ENCODE measurements at places on chromosomes 1 and 21.

GRCh38 chr1:66214901-66215300, 319.1 kb upstream of the SGIP1 start:
- no peak for DNase-seq

- no peak for DNase-seq
Measured at GRCh38 chr1:90494748-90495282, 222.3 kb downstream of the BARHL2 start.

DNA sequence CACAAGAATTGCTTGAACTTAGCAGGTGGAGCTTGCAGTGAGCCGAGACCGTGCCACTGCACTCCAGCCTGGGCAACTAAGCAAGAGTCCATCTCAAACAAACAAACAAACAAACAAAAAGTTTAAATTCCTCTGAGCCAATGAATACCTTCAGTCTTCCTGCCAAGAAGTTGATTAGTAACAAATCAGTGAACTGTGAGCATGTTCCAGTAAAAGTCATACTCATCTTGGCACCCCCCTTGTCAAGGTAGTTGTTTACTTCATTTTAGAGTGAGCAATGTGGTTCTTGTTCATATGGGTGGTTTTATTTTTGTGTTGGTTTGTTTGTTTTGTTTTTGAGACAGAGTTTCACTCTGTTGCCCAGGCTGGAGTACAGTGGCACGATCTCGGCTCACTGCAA, 18.0 kb upstream of the SLC2A7 start:
- DNase-seq: no peak

DNA sequence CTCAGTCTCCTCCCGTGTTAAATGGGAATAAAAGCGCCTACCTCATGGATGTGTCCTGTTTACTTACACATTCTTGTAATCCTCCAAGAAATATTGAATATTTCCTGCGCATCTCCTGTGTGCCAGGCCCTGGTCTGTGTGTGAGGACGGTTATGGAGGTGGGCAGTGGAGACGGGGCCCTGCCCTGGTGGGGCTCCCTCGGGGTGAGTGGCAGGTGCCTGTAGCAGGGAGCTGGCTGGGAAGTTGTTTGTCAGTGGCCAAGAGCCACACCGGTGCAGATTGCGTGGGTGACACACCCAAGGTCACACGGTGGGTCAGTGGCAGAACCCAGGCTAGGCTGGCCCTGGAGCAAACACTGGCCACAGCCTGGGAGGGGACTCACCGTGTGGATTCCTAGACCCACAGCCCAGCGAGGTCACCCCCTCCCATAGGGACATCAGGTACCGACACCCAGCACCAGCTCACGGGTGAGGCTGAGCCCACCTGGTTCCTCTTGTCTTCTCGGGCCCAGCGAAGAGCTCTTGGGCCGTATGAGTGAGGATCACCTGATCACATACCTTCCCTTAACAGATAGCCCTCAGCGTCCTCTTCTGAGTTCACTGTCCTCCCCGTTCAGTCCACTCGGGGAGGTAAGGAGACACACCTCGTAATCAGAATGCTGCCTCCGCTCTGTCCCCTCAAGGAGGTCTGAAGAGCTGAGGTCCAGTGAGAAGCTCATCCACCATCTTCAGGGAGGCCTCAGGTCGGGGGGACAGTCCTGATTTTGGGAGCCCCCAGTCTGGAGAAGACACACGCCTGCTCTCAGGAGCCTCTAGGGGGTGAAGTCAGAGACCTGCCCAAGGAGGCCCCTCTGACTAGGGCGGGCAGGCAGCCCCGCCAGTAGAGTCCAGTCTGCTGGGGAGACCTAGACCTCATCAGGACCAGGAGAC, 349.6 kb downstream of the MATN1 start:
- no peak for DNase-seq

DNA sequence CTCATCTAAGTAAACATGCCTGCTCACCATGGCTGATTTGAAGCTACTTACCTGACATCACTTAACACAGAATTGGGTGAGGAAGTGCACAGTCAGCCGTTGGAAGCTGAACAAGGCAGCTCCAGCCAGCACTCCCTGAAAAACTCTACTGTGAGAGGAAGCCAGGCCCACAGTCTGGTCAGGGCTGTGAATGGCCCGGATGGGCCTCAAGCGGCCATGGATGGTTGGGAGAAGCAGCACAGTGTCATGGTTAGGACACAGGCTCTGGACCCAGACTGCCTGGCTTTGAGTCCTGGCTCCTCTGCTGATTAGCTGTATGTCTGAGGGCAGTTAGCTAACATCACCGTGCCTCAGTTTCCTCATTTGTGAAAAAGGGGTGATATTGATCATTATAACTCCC, 267.8 kb downstream of the GRIK3 start:
- DNase-seq: no peak

- DNase-seq: no peak
Measured at GRCh38 chr1:92884195-92884594, 52.4 kb downstream of the RPL5 start.

GRCh38 chr1:244971552-244972216, 107.3 kb upstream of the HNRNPU start:
- no peak for DNase-seq

- no peak for DNase-seq
Measured at GRCh38 chr1:198220428-198220827, 63.6 kb downstream of the NEK7 start.

DNA sequence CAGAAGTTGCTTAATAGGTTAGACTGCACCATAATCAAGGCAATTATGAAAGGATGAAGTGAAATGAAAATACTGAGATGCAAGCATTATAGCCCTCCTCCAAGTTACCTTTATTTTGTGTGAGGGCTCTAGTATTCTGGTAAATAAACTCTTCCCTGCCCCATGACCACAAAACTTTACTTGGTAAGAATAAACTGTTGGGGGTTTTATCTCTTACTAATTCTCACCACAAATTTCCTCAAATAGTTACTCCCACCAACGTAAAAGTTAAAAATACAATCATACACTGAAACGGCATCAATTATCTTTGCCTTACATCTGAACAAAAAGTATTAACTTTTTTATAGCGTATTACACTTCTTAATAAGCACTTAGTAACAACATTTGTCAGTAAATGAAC, 29.5 kb downstream of the C21orf91 start:
- no peak for DNase-seq

- DNase-seq: no peak
Measured at GRCh38 chr1:70990469-70991253, 57.0 kb downstream of the PTGER3 start.

- DNase-seq: no peak
Measured at GRCh38 chr1:32464191-32464715, 619 bp upstream of the ZBTB8B start.

- no peak for DNase-seq
Measured at GRCh38 chr1:218259800-218260199, 25.3 kb upstream of the RRP15 start.

DNA sequence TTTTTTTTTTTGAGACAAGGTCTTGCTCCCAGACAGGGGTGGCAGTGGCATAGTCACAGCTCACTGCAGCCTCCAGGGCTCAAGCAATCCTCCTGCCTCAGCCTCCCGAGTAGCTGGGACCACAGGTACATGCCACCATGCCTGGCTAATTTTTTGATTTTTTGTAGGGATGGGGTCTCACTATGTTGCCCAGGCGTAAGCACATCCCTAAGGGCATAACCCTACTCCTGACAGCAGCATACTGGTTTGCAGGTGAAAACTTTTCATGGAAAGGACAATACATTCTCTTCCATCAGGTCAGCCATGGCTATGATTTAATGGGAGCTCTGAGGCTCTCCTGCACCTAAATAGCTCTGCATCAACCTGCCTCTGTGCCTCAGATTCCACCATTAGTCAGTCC, 29.4 kb downstream of the UBIAD1 start:
- no peak for DNase-seq

- DNase-seq: no peak
Measured at GRCh38 chr1:162074276-162075005, 5.0 kb downstream of the NOS1AP start.

DNA sequence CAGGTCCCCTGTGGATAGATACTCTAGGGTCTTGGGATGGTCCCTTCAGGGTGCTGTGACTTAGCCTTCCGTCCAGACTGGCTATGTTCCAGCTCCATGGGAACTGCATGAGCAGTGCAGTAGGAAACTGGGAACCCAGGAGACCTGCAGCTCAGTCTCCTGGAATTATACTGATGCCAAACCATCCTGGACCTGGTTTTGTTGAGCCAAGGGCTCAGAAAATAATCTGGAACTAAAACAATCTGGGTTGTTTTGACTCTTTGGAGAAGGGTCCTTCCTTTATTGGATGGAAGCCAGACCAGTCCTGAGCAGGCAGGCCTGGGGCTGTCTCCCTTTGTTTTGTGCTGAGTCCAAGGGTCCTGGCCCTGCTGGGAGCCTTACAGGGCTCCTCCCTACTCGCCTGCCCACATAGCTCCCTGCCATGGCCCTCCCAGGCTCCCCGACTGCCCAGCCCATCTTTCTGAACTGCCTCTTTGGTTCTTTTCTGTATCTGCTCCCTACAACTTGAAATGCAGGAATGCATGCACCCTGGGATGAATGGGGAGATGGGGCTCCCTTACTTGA, 1.2 kb downstream of the IPO13 start:
- no peak for DNase-seq

- no peak for DNase-seq
Measured at GRCh38 chr21:17466166-17466565, 46.7 kb upstream of the CXADR start.

DNA sequence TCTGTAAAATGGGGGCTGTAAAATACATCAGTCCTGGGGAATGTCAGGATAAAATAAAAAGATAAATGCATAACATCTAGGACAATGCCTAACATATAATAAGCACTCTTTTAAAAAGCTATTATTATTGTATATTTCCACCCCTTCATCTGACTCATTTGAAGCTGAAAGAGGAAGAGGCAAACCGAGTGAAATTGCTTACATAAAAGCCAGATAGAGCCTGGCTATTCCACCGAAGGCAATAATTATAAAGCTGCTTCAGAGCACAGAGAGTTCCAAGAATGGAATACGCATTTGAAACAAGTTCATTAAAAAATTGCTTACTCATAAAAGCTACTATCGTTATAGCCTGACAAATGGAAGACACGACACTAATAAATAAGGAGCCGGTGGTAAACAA, 186.1 kb upstream of the CAMK1G start:
- DNase-seq: no peak

GRCh38 chr1:183243161-183244050, 57.3 kb downstream of the LAMC2 start:
- DNase-seq: no peak

- no peak for DNase-seq
Measured at GRCh38 chr1:35971601-35972000, 40.7 kb downstream of the AGO3 start.

All from left forelimb (tissue), 1 donor.